ENCODE measurements at places on chromosomes 6 and 20. TPM values are rescaled to one million over a fixed set of nuclear protein-coding genes. Genes with fewer than 3 reads are reported as not detected.

- H3K4me3 ChIP-seq, result no peak overlapping the region
- no peaks in the 10 kb centered on the region for H3K4me1 ChIP-seq
- H3K36me3 ChIP-seq, result no peaks in the 10 kb centered on the region
- no peaks in the 10 kb centered on the region for H3K27me3 ChIP-seq
Measured at GRCh38 chr6:113162739-113163138, 694.4 kb upstream of the MARCKS start.

DNA sequence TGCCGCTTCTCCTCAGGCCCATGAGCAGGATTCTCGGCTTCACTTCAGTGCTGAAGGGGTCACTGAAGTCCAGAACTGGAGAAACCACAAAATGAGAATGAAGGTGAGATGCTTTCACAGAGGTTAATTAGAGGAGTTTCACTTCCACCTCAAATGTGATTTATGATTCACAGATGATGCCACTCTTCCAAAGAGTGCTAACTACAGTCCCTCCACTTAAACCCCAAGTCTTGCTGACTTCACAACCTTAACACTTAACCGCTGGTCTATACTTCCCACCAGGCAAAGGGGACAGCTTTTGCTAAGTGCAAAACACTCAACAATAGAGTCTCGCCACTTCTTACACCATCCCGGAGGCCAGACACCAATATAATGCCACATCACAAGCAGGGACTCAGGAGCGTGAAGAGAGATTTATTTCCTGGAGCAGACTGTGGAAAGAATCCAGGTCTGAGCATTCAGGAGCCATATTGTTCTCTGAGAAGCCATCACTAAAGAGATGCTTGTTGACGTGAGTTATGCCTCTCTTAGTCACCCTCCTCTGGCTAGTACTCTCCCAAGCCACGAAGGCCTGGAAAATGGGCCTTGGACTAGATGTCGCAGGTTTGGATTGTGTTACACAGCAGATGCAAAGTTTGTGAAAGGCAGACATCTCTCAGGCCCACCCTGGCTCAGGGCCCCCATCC is 24.4 kb downstream of the RRAGD start:
- no peaks in the 10 kb centered on the region for H3K27me3 ChIP-seq
- no peak overlapping the region for H3K4me3 ChIP-seq
- H3K4me1 ChIP-seq, result no peaks in the 10 kb centered on the region
- no peaks in the 10 kb centered on the region for H3K36me3 ChIP-seq

DNA sequence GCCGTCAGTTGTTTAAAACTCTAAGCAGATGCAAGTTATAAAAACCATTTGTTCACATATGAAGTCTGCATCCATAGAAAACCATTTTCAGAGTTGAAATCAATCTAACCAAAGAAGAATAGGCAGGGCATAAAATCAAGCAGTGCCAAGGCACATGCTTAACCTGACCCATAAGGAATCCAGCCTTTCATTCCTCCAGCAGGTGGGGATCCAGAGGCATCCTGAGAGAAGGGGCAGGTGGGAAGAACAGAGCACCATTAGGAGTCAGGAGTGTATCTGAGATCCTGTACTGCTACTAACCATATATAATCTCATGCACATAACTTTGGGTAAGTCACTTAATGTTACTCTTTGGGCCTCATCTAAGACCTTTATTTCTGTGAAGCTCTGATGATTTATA is 29.4 kb upstream of the FOXO3 start:
- H3K36me3 ChIP-seq, result no peaks in the 10 kb centered on the region
- no peak overlapping the region for H3K27ac ChIP-seq
- H3K4me1 ChIP-seq, result no peaks in the 10 kb centered on the region
- peaks cover 9% of the 10 kb centered on the region for H3K27me3 ChIP-seq
- no peak for DNase-seq

DNA sequence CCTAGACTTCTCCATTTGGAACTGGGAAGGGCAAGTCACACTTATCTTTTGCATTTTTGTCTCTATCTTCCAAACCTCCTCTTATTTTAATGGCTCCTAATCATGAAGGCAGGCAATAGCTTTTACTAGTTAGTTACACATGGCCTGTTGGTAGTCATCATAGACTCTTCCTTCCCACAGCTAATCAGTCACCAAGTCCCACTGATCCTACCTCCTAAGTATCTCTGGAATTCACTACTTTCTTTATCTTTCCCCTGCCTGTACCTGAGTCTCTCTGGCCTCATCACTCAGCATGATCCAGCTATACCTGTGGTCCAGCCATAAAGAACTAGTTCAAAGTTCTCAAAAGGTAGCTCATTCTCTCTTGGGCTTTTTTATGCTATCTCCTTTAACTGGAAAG is 18.8 kb downstream of the TMX4 start:
- no peak overlapping the region for H3K4me3 ChIP-seq
- no peaks in the 10 kb centered on the region for H3K27me3 ChIP-seq
- no peak for DNase-seq
- H3K4me1 ChIP-seq, result no peaks in the 10 kb centered on the region
- peaks cover 22% of the 10 kb centered on the region for H3K36me3 ChIP-seq

GRCh38 chr20:56343861-56344381 is 14.9 kb upstream of the FAM210B start:
- no peak overlapping the region for H3K27ac ChIP-seq
- peaks cover 67% of the 10 kb centered on the region for H3K27me3 ChIP-seq
- no peak overlapping the region for H3K4me3 ChIP-seq
- peak; percentile 55 for DNase-seq

DNA sequence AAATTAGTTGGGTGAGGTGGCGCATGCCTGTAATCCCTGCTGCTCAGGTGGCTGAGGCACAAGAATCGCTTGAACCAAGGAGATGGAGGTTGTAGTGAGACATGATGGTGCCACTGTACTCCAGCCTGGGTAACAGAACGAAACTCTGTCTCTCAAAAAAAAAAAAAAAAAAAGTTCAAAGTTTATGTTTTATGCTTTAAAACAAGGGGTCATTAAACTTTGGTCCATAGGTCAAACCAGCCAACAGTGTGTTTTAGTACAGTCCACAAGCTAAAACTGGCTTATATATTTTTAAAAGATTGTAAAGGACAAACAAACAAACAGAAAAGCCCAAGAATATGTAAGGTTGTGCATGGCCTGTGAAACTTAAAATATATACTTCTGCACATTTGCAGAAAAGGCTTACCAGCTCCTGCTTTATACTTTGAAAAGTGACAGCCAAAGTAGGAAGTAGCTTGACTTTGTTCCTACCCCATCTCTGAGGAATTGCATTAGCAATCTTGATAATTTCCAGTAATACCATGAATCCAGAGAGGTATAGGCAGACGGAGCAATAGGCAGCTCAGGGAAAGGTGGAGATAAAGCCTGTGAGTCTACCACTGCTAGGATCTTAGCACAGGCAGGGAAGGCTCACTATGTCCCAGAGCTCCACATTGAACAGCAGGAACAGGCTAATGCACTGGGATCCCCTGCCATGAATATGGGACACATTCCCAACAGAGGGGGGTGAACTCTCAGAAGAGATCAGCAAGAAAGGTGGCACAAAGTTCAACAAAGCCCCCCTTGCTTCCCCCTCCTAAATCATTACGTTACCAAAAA is 30.5 kb downstream of the MCM8 start:
- H3K36me3 ChIP-seq, result peaks cover 47% of the 10 kb centered on the region
- DNase-seq, result no peak
- H3K27ac ChIP-seq, result no peak overlapping the region
- H3K4me3 ChIP-seq, result no peak overlapping the region
- no peaks in the 10 kb centered on the region for H3K4me1 ChIP-seq

GRCh38 chr6:120384671-120385070 is 949.6 kb downstream of the TBC1D32 start:
- no peak overlapping the region for H3K27ac ChIP-seq
- no peaks in the 10 kb centered on the region for H3K27me3 ChIP-seq
- H3K36me3 ChIP-seq, result no peaks in the 10 kb centered on the region

GRCh38 chr6:15662326-15663129 is at the start of gene DTNBP1:
Gene DTNBP1, minus strand, starts transcription at chr6:15663028. Its CDS starts 159 bp downstream, at chr6:15662869.
- H3K4me3 ChIP-seq, result peak within 1 kb of the TSS; percentile 79
- H3K27ac ChIP-seq, result peak within 1 kb of the TSS; percentile 75
- peaks cover 31% of the 10 kb centered on the region for H3K4me1 ChIP-seq
- H3K36me3 ChIP-seq, result peaks cover 12% of the 10 kb centered on the region
- peaks cover 19% of the 10 kb centered on the region for H3K27me3 ChIP-seq

- no peak overlapping the region for H3K4me3 ChIP-seq
- no peaks in the 10 kb centered on the region for H3K27me3 ChIP-seq
- no peak overlapping the region for H3K27ac ChIP-seq
- H3K4me1 ChIP-seq, result peaks cover 18% of the 10 kb centered on the region
- DNase-seq, result peak; percentile 34
- no peaks in the 10 kb centered on the region for H3K36me3 ChIP-seq
Measured at GRCh38 chr6:166587631-166588413, 1.3 kb upstream of the RAMACL start.

GRCh38 chr6:90261801-90262200 is 34.8 kb downstream of the BACH2 start:
- peaks cover 40% of the 10 kb centered on the region for H3K4me1 ChIP-seq
- H3K4me3 ChIP-seq, result no peak overlapping the region
- peaks cover 48% of the 10 kb centered on the region for H3K36me3 ChIP-seq
- no peak overlapping the region for H3K27ac ChIP-seq

- DNase-seq, result no peak
- H3K27me3 ChIP-seq, result peaks cover 46% of the 10 kb centered on the region
- peaks cover 39% of the 10 kb centered on the region for H3K4me1 ChIP-seq
- peaks cover 2% of the 10 kb centered on the region for H3K36me3 ChIP-seq
- peak overlapping the region; percentile 61 for H3K27ac ChIP-seq
Measured at GRCh38 chr6:27601668-27602254, 128.9 kb upstream of the ZNF184 start.

GRCh38 chr6:45470131-45470738 is 92.5 kb upstream of the SUPT3H start:
- no peak for DNase-seq
- H3K4me3 ChIP-seq, result no peak overlapping the region
- H3K27ac ChIP-seq, result no peak overlapping the region

DNA sequence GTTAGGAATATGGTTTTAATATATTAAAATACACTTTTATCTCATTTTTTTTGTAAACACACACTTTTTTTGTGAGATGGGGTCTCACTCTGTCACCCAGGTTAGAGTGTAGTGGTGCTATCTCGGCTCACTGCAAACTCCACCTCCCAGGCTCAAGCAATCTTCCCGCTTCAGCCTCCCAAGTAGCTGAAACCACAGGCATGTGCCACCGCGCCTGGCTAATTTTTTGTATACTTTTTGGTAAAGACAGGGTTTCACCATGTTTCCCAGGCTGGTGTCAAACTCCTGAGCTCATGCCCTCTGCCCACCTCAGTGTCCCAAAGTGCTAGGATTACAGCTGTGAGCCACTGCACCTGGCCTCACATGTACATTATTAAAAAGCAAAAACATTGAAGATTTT is 10.8 kb downstream of the IPCEF1 start:
- peaks cover 26% of the 10 kb centered on the region for H3K27me3 ChIP-seq
- no peaks in the 10 kb centered on the region for H3K4me1 ChIP-seq
- H3K27ac ChIP-seq, result no peak overlapping the region
- DNase-seq, result no peak

Gene E2F3
- 31.1 TPM for total RNA-seq

Gene DOK5
- not detected for total RNA-seq

Gene HLA-DRA
- 311 TPM for total RNA-seq

Gene CCDC170
- total RNA-seq, result not detected

Gene PTCRA
- not detected for total RNA-seq

Gene COL12A1
- total RNA-seq, result not detected

Gene HDGFL1
- not detected for total RNA-seq

Gene IL17F
- total RNA-seq, result not detected

Gene C20orf202
- total RNA-seq, result not detected

Gene ZNF165
- 0.70 TPM for total RNA-seq
